Activated T-cell treated with anti-CD3 and anti-CD28 coated beads for 4 hours (primary cell): ENCODE measurements at places on chromosomes 5 and 9.

- no peak for DNase-seq
Measured at GRCh38 chr5:127235136-127235535, 55.5 kb upstream of the MEGF10 start.

- DNase-seq, result peak; percentile 42
Measured at GRCh38 chr9:36191290-36191645, 547 bp downstream of the CLTA start.

- no peak for DNase-seq
Measured at GRCh38 chr9:8855046-8855445, 1055.5 kb upstream of the DMAC1 start.

- DNase-seq, result no peak
Measured at GRCh38 chr5:139850423-139851016, 54.9 kb downstream of the PSD2 start.

GRCh38 chr5:181203777-181204112 is 1.3 kb downstream of the TRIM7 start:
- no peak for DNase-seq

DNA sequence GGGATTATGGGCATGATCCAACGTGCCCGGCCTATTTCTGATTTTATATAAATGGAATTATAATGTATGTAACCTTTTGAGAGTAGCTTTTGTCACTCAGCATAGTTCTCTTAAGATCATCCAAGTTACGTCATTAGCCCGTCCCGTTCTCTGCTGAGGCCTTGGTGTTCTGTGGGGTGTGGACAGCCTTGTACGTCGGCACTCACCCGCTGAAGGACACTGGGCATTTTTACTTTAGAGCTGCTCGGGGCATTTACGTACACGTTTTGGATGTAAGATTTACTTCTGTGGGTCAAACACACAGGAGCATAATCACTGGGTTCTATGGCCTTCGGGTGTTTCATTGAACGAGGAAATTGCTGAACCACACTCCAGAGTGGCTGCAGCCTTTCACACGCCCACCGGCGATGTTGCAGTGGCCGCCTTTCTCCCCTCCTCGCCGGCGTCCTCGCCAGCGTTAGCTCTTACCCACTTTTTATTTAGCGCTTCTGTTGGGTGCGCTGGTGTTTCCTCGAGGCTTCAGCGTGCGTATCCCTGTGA is 101.8 kb downstream of the EHMT1 start:
- no peak for DNase-seq

- DNase-seq, result no peak
Measured at GRCh38 chr9:72334658-72335337, 30.2 kb downstream of the ZFAND5 start.

DNA sequence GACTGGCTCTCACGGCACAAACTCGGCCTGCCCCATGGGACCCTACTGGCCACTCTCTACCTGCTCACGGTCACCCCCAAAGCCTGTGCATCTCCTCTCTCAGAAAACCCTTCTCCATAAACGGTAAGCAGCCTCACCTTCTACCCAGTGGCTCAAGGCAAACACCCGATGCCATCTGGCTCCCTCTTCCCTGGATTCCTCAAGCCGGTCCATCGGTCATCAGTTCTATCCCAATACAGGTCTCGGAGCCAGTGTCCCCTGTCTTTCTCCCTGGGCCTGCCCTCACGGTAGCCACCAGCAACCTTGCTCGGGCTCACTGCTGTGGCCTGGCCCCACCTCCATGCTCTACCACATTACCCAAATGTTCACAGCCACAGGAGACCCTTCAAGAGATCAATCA is 134.1 kb downstream of the ROR2 start:
- no peak for DNase-seq

DNA sequence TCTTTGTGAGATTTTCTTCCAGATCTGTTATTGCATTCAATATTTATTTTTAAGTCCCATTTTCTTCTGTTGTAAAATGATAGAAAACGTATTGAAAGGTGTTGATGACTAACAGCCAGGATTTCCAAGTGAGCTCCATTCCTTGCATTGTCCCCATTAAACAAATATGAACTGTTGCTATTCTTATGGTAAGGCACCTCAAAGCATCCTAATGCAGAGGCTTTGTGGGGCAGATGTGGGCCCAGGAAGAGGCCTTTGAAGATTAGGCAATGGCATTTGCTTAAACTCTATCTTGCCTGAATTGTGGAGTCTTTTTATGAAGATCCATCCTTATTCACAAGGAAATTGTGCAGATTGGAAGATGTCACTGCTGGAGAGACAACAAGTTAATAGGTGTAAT is 38.9 kb downstream of the NTRK2 start:
- no peak for DNase-seq

- no peak for DNase-seq
Measured at GRCh38 chr5:77232574-77233358, 22.3 kb downstream of the PDE8B start.

GRCh38 chr9:136787690-136788400 is 3.3 kb upstream of the TMEM141 start:
- DNase-seq, result peak; percentile 62

GRCh38 chr5:141729387-141730006 is 47.5 kb upstream of the ARAP3 start:
- no peak for DNase-seq

DNA sequence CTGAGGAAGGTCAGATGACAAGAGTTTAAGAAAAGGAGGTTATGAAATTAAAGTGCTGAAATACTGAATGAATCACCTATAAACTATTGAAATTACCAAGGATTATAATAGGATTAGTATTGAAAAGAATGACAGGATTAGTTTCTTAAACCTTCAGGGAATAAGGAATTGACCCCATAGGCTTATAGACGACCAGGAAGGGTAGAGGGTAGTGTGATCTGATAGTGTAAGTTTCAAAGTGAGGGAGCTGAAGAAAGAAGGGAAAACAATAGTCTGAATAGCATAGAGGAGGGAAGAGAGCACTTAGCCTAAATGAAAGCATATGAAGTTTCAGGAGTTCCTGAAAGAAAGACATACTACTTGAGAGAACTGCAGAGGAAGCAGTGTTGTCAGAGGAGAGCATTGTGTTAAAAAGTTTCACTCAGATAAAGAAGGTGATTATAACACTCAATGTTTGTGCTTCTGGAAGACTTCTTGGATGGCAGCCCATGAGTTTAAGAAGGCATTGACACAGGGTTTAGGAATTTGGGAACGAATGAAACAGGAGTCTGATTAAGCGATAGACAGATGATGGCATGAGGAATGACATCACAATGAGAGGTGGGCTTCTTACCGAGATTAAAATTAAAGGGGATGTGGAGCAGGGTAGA is 557.9 kb upstream of the GRAMD2B start:
- DNase-seq, result no peak

GRCh38 chr9:5089737-5090136 is 95.7 kb downstream of the INSL6 start:
- DNase-seq, result no peak

DNA sequence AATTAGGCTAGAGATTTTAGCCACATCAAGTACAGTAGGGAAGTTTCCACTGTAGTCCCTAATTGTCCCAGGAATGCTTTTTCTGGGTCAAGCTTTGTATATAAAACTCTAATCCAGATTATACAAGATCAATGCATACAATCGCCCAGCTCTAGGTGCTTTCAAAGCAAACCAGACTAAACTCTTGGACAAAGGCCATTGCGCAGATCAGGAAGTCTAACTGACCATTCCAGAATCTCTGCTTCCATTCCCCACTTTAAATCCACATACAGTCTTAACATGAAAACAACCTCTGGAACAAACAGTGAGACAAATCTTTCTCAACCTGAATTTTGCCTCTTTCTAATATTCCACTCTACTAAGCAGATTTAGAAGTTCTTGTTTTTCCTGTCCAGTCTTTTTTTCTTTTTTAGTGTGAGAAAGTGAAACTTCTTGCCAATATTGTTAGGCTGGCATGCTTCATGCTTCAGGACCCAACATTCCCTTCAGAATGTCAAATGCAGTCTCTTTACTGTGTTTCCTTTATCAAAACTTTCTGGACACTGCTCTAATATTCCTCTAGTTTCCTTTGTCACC is 76.1 kb downstream of the ITGA1 start:
- no peak for DNase-seq

DNA sequence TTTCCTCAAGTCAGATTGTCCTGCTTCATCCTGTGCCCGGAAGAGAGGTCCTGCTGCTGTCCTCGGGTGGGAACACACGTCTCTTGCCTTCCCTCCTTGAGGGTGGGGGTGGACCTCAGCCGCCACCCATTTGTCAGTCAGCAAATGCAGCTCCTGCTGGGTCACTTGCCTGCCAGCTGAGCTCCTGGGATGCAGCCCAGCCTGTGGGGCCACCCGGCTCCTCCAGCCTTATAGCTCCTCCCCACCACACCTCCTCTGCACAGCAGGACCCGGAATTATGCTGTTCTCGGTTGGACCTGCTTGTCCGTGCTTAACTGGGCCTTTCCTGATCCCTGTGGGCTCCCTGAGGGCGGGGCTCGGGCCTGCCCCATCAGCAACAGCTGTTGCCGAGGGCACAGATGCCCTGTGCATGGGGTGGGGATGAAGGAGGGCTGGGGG is 52.7 kb downstream of the RXRA start:
- DNase-seq, result no peak

GRCh38 chr9:86659413-86660046 is 287.8 kb downstream of the GAS1 start:
- no peak for DNase-seq

GRCh38 chr9:132942541-132943182 is 1.8 kb downstream of the TSC1 start:
- no peak for DNase-seq

DNA sequence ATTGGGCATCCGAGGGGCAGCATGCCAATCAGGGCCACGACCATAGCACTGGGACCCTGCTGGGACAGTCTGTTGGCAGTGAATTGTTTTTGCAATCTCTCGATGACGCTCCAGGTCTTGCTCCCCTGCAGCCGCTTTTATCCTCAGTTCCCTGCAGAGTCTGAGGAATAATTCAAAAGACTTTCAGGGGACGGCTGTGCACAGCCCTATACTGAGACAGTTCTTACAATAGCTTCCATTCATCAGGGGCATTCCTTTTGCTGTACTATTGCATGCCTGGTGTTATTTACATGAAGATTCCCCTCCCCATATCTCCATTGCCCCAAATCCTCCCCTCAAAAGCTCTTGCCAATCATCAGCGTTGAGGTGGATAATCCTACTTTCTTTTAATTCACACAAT is 163.3 kb upstream of the WWC1 start:
- no peak for DNase-seq

DNA sequence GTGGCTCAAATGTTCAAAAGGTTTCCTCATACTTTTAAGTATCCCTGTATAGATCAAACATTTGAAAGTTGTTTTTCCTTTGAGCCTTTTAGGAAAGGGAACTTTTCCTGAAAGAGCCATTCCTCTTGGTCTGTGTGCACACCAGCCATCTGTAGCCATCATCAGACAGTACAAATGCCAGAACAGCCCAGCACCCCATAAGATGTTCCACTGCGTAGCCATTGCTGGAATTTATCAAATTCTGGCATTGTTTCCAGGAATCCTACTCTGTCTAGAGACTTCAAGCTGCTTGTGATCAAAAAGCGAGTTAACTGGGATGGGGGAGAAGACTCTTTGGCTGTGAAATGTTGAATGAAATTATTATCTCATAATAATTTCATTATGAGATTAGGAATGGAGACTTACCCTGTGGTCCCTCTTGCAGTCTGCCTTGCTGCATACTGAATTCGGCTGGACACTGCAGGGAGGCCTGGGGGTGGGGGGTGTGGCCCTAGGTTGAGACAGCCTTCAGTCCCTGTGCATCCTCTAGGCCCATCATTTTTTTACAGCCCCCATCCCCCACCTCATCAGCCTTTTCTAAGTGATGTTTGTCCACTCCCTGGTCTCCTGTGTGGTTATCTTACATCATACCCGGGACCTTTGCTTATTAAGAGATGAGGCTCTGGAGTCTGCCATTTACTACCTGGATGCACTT is 99.8 kb downstream of the RALGPS1 start:
- DNase-seq, result no peak

DNA sequence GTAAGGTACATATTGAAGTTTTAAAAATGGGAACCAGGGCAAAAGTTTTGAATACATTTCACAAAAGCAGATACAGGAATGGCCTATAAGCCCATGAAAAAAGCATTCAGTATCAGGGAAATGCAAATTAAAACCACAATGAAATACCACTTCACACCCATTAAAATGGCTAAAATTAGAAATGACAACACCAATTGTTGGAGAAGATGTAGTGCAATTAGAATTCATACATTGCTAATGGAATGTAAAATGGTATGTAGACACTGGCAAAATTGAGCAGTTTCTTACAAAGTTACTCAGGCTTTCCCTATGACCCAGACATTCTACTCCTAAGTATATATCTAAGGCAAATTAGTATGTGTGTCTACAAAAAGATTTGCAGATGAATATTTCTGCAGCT is 34.2 kb downstream of the CDC14B start:
- no peak for DNase-seq

DNA sequence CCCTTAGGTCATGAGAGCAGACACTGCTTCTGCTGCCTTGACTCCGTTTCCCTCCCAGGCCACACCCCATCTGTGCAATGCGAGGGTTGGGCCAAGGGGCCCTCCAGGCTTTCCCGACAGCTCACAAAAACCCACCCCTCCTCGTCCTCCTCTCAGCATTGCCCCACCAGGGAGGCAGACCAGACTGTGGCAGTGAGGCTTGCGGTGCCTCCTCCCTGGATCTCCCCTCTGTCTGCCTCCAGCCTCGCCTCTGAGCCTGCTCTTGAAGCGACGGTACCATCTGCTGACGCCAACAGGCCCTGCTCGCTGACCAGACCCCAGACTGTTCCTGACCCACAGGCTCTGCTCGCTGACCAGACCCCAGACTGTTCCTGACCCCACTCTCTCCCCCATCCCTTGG is 99.2 kb upstream of the CACNA1B start:
- no peak for DNase-seq

- DNase-seq, result no peak
Measured at GRCh38 chr5:145350513-145350912, 484.6 kb downstream of the PRELID2 start.

GRCh38 chr9:79598562-79599345 is 27.0 kb downstream of the TLE4 start:
- DNase-seq, result no peak

DNA sequence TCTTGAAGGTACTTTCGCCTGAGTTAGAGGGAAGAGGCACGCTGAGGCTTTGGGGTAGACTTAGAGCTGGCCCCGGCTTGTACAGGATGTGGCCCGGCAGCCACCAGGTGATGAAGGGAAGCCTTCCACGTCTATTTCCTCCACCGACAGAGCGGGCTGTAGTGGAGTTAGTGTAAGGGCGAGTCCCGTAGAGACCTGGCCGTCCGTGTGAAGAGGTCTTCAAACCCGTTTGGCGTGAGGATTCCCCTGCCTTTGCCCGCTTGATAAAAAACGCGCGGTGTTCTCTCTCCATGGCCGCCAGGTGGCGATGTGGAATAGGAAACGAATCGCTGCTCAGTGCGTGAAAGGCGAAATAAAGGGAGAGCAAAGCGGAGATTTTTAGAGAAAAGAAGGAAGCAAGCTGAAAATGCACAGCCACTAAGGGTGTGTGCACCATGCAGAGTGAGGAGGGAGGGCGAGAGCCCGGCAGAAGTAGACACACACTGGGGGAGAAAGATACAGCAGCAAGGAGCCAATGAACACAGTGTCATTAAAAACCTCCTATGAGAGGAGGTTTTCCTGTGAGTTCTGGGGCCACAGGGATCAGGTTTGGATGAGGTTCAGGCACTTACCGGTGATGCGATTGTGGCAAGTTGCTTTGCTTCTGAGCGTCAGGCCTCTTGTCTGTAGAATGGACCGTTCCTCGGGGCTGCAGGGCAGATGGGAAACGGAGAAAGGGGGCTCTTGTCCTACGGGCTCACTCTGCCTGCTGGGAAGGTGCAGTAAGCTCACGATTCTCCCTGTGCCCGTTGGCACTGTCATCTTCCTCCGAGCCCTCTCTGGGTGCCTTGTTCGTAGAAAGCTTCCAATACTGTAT is 34.2 kb downstream of the STC2 start:
- DNase-seq, result peak; percentile 56
